OCI-LY7 (cell line): ENCODE measurements at places on chromosomes 5 and 9. TPM values are rescaled to one million over a fixed set of nuclear protein-coding genes. Genes with fewer than 3 reads are reported as not detected.
A peak's percentile ranks its signal among the peaks of the same experiment; 100 is the strongest.

Gene SLC25A2
- total RNA-seq = 0.70 and 1.6 TPM in 2 replicates

Gene CCDC152
- not detected in 2 replicates for total RNA-seq

Gene PHF2
- 23.7 and 24.6 TPM in 2 replicates for total RNA-seq

Gene CD72
- total RNA-seq = 63.0 and 67.6 TPM in 2 replicates

Gene SLC46A2
- not detected in 2 replicates for total RNA-seq

Gene ENTREP1
- total RNA-seq = not detected in 2 replicates

Gene TRIP13
- total RNA-seq = 46.6 and 47.6 TPM in 2 replicates

Gene F12
- total RNA-seq = 3.0 and 3.8 TPM in 2 replicates

Gene TAF11L9
- not detected in 2 replicates for total RNA-seq

Gene NFIB
- total RNA-seq = 24.5 and 25.1 TPM in 2 replicates

Gene IFNA13
- total RNA-seq = not detected in 2 replicates

Gene SPATA31C2
- not detected in 2 replicates for total RNA-seq

Gene ABO
- not detected in 2 replicates for total RNA-seq

Gene BHMT
- not detected in 2 replicates for total RNA-seq

Gene ADAMTSL2
- total RNA-seq = not detected in 2 replicates

Gene PTCD2
- total RNA-seq = 15.5 and 17.9 TPM in 2 replicates

Gene CYLC2
- total RNA-seq = not detected in 2 replicates

Gene BTNL3
- not detected in 2 replicates for total RNA-seq

Gene SUSD3
- total RNA-seq = 94.1 and 116 TPM in 2 replicates

Gene ZBTB43
- 6.4 and 7.6 TPM in 2 replicates for total RNA-seq

DNA sequence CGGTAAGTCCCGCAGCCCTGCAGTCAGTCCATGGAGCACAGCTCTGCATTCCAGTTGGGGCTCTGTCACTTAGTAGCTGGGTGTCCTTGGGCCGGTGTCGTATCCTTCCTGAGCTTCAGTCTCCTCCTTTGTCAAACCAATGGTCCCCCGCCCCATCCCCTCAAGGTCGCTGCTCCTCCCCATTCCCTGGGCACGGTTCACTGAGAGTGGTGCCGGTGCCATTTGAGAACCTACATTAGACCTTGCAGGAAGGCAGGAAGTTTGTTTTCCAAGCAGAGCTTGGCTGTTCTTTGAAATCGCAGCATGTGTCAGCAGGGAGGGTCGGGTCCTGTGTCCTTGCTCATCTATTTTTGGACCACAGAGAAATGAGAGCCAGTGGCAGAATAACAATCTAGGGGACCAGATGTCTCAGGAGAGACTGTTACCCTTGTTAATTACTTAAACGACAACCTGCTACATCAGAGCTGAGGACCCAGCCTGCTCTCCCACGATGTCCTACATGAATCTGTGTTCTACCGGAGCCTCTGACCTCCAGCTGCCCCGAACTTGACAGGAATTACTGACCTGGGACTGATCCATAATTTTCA is 21.7 kb upstream of the BARHL1 start:
- DNase-seq = no peak

- no peak for DNase-seq
Measured at GRCh38 chr5:20445326-20445860, 457.4 kb upstream of the CDH18 start.

GRCh38 chr9:69847491-69847890 is 26.9 kb downstream of the CFAP95 start:
- DNase-seq = no peak

DNA sequence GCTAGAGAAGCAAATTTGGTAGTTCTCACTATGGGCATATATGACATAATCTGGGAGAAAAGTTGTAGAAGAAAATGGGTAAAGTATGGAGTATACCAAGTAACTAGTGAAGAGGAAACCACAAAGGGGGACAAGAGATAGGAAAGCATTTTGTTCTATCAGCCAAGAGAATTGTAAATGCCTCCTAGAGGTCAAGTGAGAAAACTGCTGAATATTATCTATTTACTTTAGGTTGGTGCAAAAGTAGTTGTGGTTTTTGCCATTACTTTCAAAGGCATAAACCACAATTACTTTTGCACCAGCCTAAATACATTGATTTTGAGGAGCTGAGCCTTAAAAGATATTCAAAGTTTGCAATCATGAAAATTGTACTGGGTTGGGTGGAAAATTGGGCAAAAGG is 126.7 kb upstream of the GRHPR start:
- DNase-seq = peak; percentile 78

- no peak for DNase-seq
Measured at GRCh38 chr5:52579391-52579790, 208.3 kb upstream of the ITGA1 start.

GRCh38 chr5:98308960-98309359 is 464.5 kb upstream of the RGMB start:
- DNase-seq = no peak

GRCh38 chr5:9774472-9775079 is 144.4 kb upstream of the TAS2R1 start:
- DNase-seq = no peak

DNA sequence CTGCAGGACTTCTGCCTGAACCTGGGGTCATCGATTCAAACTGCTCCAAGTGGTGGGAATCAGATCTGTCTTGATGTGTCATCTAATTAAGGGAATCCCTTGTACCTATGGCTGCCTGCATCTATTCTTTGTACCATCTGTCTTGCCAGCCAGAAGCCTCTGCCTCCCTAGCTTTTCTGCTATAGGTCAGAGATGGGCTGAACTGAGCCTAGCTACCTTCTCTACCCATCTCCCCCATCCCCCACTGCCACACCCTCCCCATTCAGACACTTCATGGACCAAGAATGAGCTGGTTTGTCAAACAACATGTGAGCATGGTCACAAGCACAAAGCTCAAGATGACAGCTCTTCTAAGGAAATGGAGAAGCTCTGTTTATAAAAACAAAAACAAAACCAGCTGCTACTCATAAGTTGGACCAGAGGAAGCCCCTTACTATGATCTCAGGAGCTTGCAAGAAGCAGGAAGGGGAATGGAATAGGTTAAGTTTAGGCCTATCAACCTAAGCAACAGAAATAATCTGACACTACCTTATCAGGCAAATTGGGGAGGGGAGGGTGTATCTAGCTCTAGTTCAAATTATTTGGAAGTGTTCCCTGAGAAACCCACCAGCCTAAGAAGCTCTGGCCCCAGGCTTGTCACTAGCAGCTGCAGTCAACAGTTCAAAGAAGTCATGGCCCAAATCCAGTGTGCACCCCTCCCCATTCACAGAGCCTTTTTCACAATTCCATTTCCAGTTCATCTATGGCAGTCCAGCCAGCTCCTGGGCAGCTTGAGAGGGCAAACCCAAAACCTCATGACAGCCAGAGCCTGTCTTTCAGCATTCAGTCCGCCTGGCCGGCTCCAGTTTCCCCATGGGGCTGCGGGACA is 29.9 kb downstream of the SKP1 start:
- no peak for DNase-seq

DNA sequence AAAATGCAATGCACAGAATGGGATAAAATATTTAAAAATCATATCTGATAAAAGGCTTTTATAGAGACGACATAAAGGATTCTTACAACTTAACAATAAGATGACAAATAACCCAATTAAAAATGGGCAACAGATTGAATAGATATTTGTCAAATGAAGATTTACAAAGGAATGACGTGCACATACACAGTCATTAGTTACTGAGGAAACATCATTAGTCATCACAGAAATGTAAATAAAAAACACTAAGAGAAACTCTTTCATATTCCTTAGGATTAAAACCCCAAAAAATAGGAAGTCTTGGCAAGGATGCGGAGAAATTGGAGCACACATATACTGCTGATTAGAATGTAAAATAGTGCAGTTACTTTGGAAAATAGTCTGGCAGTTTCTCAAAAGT is 1886.0 kb upstream of the CDH6 start:
- no peak for DNase-seq

GRCh38 chr5:133141746-133142145 is 89.9 kb downstream of the HSPA4 start:
- DNase-seq = no peak

GRCh38 chr5:41048986-41049385 is 22.2 kb downstream of the MROH2B start:
- DNase-seq = no peak

DNA sequence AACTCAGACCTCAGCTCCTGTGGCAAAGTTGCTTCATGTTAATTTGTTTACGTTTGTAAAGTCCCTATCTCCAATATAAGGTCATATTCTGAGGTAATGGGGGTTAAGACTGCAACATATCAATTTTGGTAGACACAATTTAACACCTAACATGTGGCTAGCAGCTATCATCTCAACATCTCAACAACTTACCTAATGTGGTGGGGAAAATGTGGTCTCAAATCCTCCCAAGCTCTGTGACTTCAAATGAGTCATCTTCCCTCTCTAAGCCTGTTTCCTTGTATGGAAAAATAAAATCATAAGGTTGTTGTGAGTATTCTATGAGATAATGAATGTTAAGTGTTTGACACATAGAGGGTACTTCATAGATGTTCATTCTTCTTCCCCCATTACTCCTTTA is 443.3 kb downstream of the CDK5RAP2 start:
- no peak for DNase-seq

DNA sequence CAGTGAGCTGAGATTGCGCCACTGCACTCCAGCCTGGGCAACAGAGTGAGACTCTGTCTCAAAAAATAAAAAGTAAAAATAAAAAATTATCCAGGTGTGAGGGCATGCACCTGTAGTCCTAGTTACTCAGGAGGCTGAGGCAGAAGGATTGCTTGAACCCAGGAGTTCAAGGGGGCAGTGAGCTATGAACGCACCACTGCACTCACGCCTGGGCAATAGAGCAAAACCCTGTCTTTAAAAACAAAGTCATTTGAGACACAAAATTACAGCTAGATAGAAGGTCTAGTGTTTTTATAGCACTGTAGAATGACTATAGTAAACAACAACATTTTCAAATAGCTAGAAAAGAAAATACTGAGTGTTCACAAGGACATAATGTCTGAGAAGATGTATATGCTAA is 16.4 kb downstream of the IL4 start:
- no peak for DNase-seq

DNA sequence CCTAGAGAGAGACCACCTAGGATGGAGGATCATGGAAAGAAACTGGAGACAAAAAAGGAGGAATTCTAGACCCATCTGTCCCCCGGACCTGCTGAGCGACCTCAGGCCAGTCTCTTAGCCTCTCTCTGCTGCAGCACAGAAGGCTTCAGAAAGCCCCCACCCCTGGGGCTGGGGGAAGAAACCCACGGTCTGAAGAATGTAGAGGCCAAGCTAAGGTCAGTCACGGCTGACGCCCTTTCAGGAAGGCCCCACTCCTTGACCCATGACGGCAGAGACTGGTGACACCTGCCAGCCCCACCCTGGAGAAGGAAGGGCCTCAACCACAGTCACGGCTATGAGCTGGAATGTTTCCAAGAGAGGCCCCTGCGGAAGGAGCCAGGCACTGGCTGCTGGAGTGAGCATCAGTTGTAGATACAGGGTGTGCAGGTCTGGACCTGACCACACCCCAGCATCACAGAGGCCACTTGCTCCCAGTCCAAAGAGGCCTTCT is 120.5 kb upstream of the BOD1 start:
- DNase-seq = peak; percentile 86

- no peak for DNase-seq
Measured at GRCh38 chr9:14866200-14866749, 44.0 kb downstream of the FREM1 start.

DNA sequence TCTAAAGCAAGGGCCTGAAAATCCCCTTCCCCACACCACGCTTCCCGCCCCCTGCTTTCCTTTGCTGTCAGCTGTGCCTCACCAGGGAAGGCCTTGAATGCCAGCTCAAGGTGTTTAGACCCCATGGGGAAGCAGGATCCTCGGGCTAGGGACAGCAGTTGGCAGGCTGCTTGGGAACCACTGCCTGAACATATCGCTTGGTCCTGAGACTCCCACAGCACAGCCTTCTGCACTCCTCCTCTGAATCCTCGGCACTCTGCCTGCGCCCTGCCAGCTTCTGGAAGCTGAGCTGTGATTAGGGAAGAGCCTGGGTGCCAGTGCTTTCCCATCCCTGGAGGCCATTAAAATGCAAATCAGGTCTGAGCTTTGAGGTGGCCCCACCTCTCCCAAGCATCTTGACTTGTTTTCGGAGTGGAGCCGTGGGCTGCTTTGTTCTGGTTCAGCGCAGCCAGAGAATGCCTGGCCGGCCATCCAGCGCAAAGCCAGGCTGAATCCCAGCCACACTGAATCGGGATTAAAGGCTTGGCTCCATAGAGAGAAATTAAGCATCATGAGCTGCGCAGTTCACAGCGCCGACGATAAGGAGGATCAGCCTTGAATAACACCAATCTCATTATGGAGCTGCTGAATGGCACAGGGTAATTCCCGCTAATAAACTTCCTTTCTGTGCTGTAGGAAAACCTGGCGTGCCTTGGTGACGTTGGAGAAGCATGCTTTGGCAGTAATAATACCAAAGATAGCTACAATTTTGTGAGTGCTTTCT is 40.0 kb downstream of the AMBP start:
- no peak for DNase-seq

- DNase-seq = no peak
Measured at GRCh38 chr5:143469125-143469524, 65.6 kb upstream of the NR3C1 start.

DNA sequence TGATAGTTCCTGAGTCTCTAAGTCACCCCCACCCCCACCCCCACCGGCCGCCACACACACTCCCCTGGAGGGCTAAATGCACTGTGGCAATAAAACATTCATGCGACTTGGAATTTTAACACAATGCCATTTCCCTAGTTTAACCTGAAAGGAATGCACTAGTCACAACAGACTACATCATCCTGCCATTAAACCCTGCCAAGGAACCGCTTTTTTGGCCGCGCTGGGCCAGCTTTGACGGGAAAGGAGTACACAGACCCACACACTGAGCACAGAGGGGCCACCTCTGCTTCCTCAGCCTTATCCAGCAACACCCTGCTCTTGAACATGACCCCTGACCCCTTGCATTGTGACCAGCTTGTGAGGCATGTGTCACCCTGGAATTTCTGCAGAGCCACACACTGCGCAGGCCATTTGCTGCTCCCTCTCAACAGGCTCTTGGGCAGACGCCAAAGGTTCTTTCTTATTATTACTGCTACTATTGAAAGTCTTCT is 165.3 kb downstream of the BNC2 start:
- no peak for DNase-seq
